Lower leg skin (tissue), 4 donors: ENCODE measurements at places on chromosomes 7 and 10. TPM values are rescaled to one million over a fixed set of nuclear protein-coding genes. Genes with fewer than 3 reads are reported as not detected.
A peak's percentile ranks its signal among the peaks of the same experiment; 100 is the strongest.

The OR6V1 gene
- total RNA-seq = not detected

The CCDC146 gene
- 27.8 TPM for total RNA-seq

GRCh38 chr10:74738542-74738941 lies 87.9 kb upstream of the KAT6B start:
- DNase-seq = peak; percentile 23

- DNase-seq = no peak
These were observed 599.3 kb upstream of the CELF2 start for GRCh38 chr10:10418387-10418786.

GRCh38 chr7:35424869-35425495 lies 171.1 kb upstream of the TBX20 start:
- DNase-seq = no peak

DNA sequence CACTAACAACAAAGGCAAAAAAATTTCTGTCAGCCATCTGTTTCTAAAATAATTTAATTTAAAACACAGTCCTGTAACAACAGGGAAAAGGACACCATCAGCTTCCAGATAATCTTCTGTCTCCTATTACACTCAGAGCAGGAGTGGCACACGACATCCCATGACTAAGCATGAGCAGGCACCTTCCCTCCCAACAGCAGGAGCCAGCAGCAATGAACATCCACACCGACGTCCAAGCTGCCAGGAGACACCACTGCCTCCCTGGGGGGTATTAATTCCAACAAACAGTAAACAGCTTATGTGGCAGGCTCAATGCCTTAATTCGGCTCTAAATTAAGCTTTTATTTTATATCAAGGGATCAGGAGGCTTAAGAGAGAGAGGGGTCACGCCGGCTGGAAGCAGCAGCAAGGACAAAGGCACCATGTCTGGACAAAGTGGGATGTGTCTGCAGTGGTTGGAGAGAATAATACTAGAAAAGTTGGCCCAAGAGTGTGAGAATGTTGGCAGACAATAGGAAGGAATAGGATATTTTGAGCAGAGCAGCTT lies 45.7 kb downstream of the KIAA1549 start:
- DNase-seq = peak; percentile 84

- DNase-seq = no peak
These were observed 81.3 kb downstream of the INSYN2A start for GRCh38 chr10:127115100-127115499.

DNA sequence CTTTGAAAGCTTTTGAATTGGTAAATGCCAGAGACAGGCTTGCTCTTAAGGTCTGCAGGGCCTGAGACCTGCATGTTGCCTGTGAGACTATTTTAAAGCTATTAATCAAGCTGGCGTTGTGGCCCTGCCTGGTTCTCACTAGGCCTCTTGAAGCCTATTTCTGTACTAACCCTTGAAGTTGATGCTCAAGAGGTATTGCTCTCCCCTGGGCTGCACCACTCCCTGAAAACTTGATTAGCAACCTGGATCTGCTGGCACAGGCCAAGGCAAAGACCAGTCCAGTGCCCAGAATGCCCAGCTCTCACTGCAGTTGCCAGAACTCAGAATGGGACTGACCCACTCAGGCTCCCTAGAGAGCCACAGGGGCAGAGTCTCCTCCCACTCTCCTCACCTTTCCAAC lies 220.0 kb upstream of the MEOX2 start:
- no peak for DNase-seq

- DNase-seq = no peak
These were observed 129.8 kb downstream of the CUBN start for GRCh38 chr10:16999665-17000451.

DNA sequence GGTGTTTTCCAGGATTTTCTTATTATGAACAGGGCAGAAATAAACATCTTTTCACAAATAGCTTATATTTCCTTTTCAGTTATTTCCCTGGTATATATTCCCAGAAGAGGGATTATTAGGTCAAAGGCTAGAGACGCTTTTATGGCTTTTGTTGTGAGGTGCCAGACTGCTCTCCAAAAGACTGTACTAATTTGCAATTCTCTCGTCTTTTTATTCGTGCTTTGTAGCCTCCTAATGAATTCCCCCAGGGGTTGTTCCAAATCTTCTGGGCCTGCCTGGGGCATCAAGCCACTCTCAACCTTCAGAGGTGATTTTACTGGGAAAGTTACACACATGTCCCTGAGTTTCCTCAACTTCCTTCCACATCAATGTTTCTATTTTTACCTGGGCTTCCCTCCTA lies 34.0 kb upstream of the R3HCC1L start:
- DNase-seq = no peak
